ENCODE measurements at places on chromosomes 2 and 18. TPM values are rescaled to one million over a fixed set of nuclear protein-coding genes. Genes with fewer than 3 reads are reported as not detected.

DNA sequence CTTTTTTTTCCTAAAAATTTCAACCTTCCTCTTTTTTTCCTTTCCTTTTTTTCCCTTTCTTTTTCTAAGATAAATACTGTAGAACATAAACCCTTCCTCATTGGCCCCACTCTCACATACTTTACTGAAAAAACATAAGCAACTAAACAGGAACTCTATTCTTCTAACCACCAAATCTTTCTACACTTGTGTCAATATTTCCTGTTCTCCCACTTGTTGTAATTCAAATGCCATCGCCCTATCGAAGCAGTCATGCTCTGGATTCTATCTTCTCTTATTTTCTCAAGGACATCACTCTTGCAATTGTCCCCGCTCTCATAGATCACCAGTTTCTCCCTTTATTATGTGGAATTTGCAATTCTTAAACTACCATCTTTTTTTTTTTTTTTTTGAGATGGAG lies 20.2 kb upstream of the SSB start:
- H3K4me3 ChIP-seq = no peak overlapping the region
- H3K27ac ChIP-seq = no peak overlapping the region
- no peaks in the 10 kb centered on the region for H3K36me3 ChIP-seq

DNA sequence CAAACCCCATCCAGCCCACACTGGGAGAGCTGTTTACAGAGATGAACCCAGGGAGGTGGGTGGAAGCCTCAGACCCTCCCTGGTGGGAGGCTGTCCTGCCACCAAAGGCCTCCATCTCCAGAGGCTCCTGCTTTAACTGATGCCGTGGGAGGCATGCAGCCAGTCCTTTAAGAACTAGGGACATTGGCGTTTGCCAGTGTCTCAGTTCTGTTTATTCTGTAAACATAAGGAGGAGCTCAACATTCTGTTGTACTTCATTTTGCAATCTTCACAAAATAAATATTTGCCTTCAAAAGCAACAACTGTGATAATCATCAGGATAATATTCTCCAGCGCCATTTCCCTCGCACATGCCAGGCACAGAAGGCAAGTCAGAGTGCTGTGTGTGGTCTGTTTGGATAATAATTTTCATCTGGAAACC lies 6.8 kb downstream of the EDAR start:
- no peak overlapping the region for H3K27ac ChIP-seq
- no peaks in the 10 kb centered on the region for H3K27me3 ChIP-seq
- no peak overlapping the region for H3K4me3 ChIP-seq
- no peaks in the 10 kb centered on the region for H3K4me1 ChIP-seq
- H3K36me3 ChIP-seq = no peaks in the 10 kb centered on the region
- DNase-seq = no peak

DNA sequence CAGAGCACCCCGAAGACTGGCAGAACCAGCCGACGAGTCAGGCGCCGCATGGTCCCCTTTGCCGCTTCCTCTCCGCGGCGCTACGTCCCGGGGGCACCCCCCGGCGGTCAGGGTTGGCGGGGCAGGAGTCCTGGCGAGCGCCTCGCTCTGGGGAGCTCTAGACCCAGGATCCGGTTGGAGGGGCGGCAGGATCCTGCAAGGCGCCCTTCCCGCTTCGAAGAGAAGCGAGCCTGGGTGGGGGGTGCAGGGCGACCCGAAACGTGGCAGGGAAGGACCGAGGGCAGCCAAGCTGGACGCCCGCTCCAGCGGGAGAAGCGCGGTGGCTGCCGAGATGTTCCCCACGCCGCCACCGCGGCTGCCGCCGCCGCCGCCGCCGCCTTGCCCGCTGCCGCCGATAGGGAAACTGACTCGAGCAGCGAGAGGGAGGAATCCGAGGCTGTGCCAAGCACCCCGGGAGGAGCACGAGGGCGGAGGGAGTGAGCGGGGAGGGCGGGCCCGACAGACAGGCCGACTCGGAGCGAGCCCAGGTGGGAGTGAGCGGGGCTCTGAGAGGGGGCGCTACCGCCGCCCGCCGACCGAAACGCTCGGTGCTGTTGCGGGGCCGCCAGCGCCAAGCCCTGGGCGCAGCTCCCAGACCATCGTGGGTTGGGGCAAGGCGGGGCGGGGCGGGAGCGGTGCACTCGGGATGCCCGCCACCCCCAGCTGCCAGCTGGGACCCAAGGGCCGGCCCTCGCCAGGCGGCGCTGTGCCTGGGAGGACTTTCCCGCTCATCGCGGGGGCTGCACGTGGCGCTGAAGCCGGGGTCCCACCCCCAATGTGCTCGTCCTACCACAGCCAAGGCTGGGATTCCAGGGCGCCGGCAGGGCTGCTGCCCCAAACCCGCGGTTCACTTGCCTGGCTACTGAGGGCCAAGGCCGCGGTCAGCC lies at the start of gene GALNT14:
TSS of gene GALNT14 (minus strand) at position 404 of the 926 bp plus-strand sequence. CDS start at position 50, 354 bp downstream.
- no peak within 1 kb of the TSS for H3K27ac ChIP-seq
- H3K4me1 ChIP-seq = peaks cover 10% of the 10 kb centered on the region
- no peaks in the 10 kb centered on the region for H3K36me3 ChIP-seq
- peak; percentile 81 for DNase-seq
- peak within 1 kb of the TSS; percentile 60 for H3K4me3 ChIP-seq
- peaks cover 68% of the 10 kb centered on the region for H3K27me3 ChIP-seq

TP53I3 gene
- 35.7 TPM for total RNA-seq

- H3K4me3 ChIP-seq = no peak overlapping the region
- no peak for DNase-seq
- H3K36me3 ChIP-seq = no peaks in the 10 kb centered on the region
- no peaks in the 10 kb centered on the region for H3K4me1 ChIP-seq
- H3K27ac ChIP-seq = no peak overlapping the region
Measured at GRCh38 chr2:5387406-5387805, 304.8 kb upstream of the SOX11 start.

GRCh38 chr2:199861132-199861774 lies 10.3 kb upstream of the FTCDNL1 start:
- H3K36me3 ChIP-seq = no peaks in the 10 kb centered on the region
- H3K4me3 ChIP-seq = no peak overlapping the region
- DNase-seq = peak; percentile 49
- peaks cover 2% of the 10 kb centered on the region for H3K4me1 ChIP-seq
- H3K27ac ChIP-seq = no peak overlapping the region

DNA sequence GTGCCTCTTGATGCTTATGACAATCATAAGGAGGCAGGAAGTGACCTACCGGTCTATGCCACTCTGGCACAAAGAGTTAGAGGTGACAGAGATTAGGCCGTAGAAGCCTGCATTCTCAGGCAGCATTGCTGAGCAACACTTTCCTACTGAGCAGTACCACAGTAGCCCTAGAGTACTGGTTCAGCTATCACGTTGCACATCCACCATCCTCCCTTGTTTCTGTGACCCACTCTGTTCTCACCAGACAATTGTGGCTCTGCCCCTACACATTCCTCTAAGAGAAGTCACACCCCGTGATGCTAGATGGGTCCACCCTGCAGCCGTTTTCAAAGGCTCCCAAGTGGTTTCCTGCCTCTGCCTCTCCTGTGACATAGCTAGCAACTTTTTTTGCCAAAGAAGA lies 22.6 kb upstream of the SUCLG1 start:
- no peaks in the 10 kb centered on the region for H3K36me3 ChIP-seq
- H3K4me3 ChIP-seq = no peak overlapping the region
- no peaks in the 10 kb centered on the region for H3K4me1 ChIP-seq

DNA sequence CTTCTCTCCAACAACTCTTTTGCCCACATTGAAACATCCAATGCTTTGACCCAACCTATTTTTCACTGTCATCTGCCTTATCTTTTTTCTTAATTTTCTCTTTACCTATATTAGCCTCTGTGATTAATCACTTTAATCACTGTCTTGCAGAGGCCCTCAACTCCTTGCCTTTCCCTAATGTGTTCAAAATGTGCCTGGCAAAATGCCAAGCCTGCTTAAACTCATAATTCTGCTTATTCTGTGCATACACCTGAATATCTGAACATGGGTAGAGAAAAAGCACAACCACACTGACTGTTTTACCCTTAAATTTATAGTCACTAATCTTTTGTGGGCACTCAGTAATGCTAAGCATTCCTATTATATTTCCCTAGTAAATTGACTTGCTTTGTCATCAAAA lies 63.0 kb upstream of the GALNT13 start:
- no peak for DNase-seq
- H3K36me3 ChIP-seq = no peaks in the 10 kb centered on the region
- H3K27ac ChIP-seq = no peak overlapping the region

- H3K27me3 ChIP-seq = no peaks in the 10 kb centered on the region
- no peaks in the 10 kb centered on the region for H3K36me3 ChIP-seq
- no peak overlapping the region for H3K4me3 ChIP-seq
- H3K27ac ChIP-seq = no peak overlapping the region
- H3K4me1 ChIP-seq = peaks cover 4% of the 10 kb centered on the region
Measured at GRCh38 chr2:233404222-233404621, 49.9 kb downstream of the DGKD start.

CYP27C1 gene
- total RNA-seq = 3.0 TPM

DNA sequence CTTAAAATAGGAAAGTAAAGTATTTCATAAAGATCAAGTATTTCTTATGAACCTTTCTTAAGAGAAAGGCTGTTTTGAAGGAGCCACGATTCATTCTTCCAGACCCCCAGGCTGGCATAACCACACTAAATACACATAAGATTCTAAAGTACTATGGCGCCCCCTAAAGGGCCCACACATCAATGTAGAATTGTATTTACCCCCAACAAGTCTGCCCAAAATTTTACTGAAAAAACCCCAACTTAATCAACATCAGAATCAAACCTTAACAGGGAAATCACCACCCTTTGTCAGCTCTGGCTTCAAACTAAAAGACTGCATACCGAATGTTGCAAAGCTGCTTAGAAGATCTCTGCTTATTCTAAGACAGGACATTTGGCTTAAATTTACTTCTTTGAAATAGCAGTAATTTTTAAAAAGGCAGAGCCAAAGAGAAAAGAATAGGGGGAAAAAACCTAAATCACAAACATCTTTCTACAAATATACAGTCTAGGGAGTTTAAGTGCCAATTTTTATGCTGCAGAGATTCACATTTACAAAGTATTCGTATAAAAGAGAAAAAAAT lies 20.4 kb upstream of the BCL2 start:
- DNase-seq = peak; percentile 96
- peaks cover 17% of the 10 kb centered on the region for H3K4me1 ChIP-seq
- peaks cover 8% of the 10 kb centered on the region for H3K36me3 ChIP-seq

LCT gene
- not detected for total RNA-seq

LYG1 gene
- not detected for total RNA-seq

SLC5A7 gene
- 0.17 TPM for total RNA-seq

COL4A3 gene
- 1.2 TPM for total RNA-seq

QPCT gene
- total RNA-seq = 16.5 TPM

- H3K27ac ChIP-seq = no peak overlapping the region
- H3K36me3 ChIP-seq = peaks cover 3% of the 10 kb centered on the region
- H3K4me3 ChIP-seq = no peak overlapping the region
Measured at GRCh38 chr2:239457586-239458445, 57.0 kb upstream of the HDAC4 start.

GRCh38 chr2:43448011-43448821 lies 147.6 kb downstream of the THADA start:
- peak; percentile 59 for DNase-seq
- no peaks in the 10 kb centered on the region for H3K27me3 ChIP-seq
- H3K4me3 ChIP-seq = no peak overlapping the region
- peaks cover 29% of the 10 kb centered on the region for H3K4me1 ChIP-seq

GRCh38 chr2:214543386-214543955 lies 132.6 kb downstream of the VWC2L start:
- no peaks in the 10 kb centered on the region for H3K36me3 ChIP-seq
- H3K27ac ChIP-seq = no peak overlapping the region
- no peak overlapping the region for H3K4me3 ChIP-seq

DNA sequence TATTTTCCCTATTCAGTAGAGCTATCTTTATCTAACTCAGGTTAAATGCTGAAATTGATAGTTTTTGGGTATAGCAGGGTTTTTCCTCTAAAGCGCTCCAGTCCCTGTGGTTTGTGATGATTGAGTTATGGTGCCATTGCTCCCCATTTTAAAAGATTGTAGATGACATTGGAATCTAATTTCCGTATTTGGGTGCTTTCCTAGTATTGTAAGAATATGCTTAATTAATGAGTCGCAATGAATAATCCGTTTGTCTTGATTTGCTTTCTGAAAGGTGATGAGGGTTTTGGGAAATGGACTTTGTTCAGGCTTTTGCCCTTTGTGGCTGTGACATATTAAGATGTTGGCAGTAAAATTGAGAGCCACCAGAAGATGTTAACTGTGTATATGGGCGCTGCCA lies 3.9 kb downstream of the RPS7 start:
- H3K4me3 ChIP-seq = peak overlapping the region; percentile 99
- no peak overlapping the region for H3K27ac ChIP-seq
- peaks cover 67% of the 10 kb centered on the region for H3K36me3 ChIP-seq
- H3K4me1 ChIP-seq = peaks cover 15% of the 10 kb centered on the region

PROM2 gene
- 2.2 TPM for total RNA-seq

DNA sequence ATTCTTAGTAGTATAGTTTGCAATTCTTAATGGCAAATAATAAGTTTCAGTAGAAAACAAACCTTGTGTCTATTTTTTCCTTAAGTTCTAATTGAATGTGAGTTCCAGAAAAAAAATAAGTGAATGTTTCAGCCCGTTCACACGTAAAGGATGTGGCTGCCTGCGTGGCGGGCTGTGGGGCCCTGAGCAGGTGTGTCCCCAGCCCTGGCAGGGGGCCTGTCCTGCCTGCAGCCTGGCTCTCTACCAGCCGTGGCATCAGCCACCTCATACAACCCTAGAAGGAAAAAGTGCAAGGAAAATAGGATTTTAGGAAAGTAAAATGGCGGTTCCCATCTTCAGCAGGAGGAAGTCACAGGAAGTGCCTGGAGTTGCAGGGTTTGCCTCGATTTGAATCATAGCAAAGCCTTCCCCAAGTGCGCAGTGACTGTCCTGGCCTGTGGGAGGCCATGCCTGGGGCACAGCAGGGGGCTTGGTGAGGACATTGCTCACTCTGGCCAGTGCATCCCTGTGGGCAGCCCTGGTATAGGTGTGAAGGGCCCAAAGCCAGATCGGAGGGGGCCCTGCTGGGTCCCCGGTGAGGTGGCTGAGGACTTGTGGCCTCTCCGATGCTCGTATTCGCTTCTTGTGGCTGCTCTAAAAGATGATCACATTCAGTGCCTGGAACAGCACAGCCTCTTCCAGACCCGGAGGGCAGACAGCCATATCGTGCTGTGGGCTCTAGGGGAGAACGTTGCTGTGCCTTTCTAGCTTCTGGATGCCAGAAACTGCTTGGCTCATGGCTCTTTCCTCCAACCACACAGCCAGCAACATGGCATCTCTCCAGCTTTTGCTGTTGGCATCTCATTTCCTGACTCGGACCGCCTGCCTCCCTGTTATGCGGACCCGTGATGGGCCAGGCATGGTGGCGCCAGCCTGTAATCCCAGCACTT lies 12.6 kb downstream of the DTYMK start:
- no peaks in the 10 kb centered on the region for H3K4me1 ChIP-seq
- DNase-seq = peak; percentile 80
- H3K27ac ChIP-seq = peak overlapping the region; percentile 63
- no peaks in the 10 kb centered on the region for H3K27me3 ChIP-seq
- H3K36me3 ChIP-seq = peaks cover 4% of the 10 kb centered on the region
- H3K4me3 ChIP-seq = no peak overlapping the region

- H3K36me3 ChIP-seq = no peaks in the 10 kb centered on the region
- no peaks in the 10 kb centered on the region for H3K4me1 ChIP-seq
- H3K4me3 ChIP-seq = no peak overlapping the region
- H3K27me3 ChIP-seq = no peaks in the 10 kb centered on the region
Measured at GRCh38 chr18:23765931-23766330, 76.7 kb downstream of the LAMA3 start.

- no peaks in the 10 kb centered on the region for H3K36me3 ChIP-seq
- DNase-seq = no peak
- H3K4me3 ChIP-seq = no peak overlapping the region
- H3K27me3 ChIP-seq = no peaks in the 10 kb centered on the region
Measured at GRCh38 chr18:2169656-2170055, 401.6 kb downstream of the METTL4 start.

LIMS2 gene
- total RNA-seq = 1.3 TPM

All from GM23338 (cell line).